Esophagus squamous epithelium (tissue), 5 donors: ENCODE measurements at places on chromosomes 3 and 15.
A peak's percentile ranks its signal among the peaks of the same experiment; 100 is the strongest.

DNA sequence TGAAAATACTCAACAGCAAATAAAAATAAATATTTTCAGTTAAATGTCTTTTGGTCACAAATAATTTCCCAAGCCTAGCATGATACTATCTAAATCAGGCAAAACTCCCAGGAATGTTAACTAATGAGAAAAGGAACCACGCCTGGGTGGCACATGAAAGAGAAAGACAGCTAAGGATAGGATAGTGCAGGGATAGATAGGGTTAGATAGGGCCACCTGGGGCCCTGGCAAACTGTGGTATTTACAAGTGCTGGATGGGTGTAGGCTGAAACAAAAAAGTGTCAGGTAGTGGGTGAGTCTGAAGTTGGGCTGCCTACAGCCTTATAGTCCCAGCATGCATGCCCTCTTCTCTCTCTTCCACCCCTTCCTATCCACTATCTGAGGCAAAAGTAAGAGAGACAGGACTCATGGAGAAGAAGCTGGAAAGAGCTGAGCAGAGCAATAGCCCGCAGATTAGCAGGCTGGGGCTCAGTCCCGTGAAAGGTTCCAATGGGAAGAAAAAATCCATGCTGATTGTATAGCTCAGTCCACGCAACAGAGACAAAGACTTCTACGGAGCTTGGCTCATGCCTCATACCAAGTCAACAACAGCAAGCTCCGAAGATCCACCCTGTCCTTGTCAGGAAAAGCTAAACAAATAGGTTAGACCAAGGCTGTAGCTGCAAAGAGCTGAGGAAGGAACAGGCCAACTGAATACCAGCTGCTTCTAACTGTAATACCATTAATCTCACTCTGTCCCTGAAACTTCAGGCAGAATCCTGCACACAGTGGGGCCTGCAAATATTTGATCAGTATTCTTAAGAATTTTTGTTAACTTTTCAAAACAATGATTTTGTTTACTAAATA, 342.1 kb upstream of the ATP11B start:
- no peak for DNase-seq

DNA sequence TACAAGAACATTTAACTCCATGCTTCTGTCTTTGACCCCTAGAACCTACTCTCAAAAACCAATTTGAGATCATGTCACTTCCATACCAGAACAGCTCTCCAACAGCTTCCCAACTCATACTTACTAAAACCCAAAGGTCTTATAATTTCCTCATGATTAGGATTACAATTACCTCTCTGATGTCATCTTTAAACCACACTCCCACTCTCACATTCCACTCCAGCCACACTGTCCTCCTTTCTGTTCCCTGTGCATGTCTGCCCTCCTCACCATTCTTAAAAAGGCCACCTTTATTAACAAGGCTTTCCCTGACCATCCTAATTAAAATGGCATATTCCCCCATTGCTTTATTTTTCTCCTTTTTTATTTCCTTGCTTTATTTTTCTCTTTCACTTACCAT, 18.9 kb downstream of the PHC3 start:
- no peak for DNase-seq

GRCh38 chr3:188458756-188459155, 304.8 kb downstream of the LPP start:
- no peak for DNase-seq

- no peak for DNase-seq
Observed at GRCh38 chr3:40422861-40423260, 34.3 kb upstream of the RPL14 start.

GRCh38 chr15:78810362-78811123, 721 bp downstream of the ADAMTS7 start:
- no peak for DNase-seq

- DNase-seq, result no peak
Observed at GRCh38 chr3:182698078-182698477, 95.2 kb upstream of the ATP11B start.

GRCh38 chr3:169607949-169608348, 55.6 kb downstream of the MECOM start:
- no peak for DNase-seq

DNA sequence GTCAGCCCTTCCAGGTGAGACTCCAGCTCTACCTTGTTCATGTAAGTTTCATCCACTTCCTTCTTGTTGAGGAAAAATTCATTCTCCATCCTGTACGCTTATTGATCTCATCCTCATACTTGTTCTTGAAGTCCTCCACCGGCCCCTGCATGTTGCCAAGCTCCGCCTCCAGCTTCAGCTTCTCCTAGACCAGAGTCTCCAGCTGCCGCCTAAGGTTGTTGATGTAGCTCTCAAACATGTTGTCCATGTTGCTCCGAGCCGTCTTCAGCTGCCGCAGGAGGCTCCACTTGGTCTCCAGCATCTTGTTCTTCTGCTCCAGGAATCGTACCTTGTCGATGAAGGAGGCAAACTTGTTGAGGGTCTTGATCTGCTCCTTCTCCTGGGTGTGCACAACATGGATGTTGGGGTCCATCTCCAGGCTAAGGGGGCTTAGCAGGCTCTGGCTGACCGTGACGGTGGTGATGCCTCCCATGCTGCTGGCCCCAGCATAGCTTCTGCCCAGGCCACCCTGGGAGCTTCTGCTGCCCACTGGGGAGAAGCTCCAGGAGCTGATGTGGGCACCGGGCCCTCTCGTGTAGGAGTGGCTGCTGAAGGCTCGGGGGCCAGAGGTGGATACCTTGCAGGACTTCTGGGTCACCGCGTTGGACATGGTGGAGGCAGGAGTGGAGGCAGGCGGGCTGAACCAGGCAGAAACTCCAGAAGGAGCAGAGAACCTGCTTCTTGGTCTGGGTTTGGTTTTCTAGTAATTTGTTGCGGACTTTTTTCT, 422.6 kb upstream of the ARPP21 start:
- DNase-seq, result no peak

DNA sequence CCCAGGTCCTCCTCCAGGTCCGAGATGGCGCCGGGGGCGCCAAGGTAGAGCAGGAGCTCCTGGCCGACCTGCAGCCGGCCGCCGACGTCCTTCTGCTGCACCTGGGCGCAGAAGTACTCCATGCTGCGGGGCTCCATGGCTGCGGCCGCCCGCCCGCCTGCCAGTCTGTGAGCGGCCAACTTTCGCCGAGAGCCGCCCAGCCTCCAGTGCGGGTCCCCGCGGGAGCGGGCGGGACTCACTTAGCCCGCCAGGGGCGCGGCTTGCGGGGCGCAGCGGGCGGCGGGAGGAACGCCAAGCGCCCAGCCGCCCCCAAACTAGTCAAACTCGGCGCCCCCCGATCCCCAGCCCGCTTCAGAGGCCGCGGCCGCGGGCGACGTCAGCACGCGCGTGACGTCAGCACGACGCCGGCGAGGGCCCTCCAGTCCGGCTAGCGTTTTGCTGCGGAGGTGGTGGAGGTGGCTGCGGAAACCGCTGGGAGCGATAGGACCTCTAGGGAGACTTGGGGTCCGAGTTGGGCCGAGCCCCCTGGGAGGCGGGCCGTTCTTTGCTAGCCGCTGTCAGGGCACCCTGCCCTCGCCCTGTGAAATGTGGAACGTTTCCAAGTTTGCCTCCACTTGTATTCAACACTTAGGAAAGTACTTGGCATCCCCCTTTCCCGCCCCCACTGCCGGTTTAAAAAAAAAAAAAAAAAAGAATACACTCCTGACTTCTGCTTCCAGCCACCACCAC, at the start of gene CLASP2:
TSS of gene CLASP2 (minus strand) at position 389 of the 729 bp plus-strand sequence. CDS start at position 137, 252 bp downstream.
- peak; percentile 34 for DNase-seq

DNA sequence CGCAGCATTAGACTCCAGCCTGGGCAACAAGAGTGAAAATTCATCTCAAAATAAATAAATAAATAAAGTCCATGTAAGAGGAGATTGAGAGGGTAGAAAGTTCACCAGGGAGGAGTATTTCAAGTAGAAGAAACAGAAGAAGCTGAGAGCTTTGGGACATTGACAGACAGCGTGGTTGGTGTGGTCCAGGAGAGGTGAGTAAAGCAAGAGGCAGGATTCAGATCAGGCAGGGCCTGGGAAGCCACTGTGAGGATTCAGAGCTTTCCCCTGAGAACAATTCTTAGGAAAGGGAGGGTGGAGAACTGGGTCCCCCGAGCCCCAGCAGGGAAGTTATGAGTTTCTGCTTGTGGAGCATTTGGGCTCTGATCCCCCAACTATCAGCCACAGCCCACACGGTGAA, 54.2 kb upstream of the AMOTL2 start:
- DNase-seq, result no peak

GRCh38 chr15:31266712-31267111, 59.9 kb upstream of the KLF13 start:
- no peak for DNase-seq

DNA sequence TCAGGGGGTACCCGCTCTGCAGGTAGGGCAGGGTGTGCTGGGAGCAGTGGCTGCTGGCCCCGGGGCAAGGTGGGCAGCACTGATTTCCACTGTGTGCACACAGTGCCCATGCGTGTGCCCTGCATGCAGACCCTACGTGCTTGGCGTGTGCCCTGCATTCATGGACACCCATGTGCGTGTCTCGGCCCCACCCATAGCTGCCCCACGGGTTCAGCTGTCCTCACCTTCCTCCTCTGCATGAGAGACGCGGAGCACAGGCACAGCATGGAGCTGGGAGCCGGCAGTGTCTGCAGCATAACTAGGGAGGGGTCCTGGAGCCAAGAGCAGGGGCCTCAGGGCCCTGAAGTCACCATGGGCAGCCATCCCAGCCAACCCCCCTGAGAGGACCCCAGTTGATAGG, 1.6 kb upstream of the UCN2 start:
- no peak for DNase-seq

- no peak for DNase-seq
Observed at GRCh38 chr3:30084971-30085403, 521.4 kb upstream of the TGFBR2 start.

DNA sequence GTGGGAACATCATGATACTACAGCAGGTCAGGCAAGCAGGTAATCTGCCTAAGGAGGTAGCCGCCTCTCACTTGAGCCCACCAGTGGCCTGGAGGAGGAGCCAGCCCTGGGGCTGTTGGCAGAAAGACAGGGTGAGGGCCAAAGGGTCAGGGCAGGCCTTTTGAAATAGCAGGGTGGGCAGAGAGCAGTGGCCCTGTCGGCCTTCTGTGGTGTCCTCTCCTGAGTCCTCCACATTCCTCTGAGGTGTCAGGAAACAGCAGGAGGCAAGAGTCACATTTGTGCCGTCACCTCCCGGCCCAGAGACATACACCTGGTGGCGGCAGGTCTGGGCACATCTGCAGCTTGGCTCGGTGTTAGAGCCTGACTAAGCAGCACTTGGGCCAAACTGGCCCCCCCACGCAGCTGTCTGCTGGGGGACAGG, 3.9 kb upstream of the BNC1 start:
- DNase-seq, result no peak

- DNase-seq, result no peak
Observed at GRCh38 chr15:64351265-64351664, 4.7 kb downstream of the CSNK1G1 start.

DNA sequence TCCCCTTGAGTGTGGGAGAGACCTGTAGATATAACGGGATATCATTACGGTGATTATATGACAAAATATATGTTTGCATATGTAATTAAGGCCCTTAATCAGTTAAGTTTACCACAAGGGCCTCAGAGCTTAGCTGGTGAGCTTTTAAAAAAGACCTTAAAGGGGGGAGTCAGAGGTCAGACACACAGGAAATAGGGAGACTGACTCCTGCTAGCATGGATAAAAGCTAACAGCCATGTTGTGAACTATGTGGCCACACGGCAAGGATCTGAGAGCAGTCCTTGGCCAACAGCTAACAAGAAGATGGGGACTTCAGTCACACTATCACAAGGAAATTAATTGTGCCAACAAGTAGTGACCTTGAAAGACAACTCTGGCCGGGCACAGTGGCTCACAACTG, 3.1 kb downstream of the STAG1 start:
- DNase-seq, result no peak

DNA sequence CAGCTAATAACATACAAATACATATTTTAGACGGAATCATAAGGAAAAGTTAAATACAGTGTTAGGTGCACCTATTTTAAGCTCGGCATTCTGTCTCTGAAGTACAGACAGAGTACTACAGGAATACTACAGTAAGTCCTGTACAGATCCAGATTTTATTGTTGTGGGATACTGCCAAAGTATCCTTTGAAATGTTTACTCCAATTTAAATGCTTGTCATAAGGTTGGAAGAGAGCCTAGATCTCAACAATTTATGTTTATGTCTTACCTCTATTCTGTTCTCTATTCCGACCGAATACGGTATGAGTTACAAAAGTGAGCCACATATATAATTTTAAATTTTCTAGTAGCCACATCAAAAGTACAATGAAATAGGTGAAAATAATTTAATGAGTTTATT, 25.3 kb downstream of the PLD1 start:
- no peak for DNase-seq

DNA sequence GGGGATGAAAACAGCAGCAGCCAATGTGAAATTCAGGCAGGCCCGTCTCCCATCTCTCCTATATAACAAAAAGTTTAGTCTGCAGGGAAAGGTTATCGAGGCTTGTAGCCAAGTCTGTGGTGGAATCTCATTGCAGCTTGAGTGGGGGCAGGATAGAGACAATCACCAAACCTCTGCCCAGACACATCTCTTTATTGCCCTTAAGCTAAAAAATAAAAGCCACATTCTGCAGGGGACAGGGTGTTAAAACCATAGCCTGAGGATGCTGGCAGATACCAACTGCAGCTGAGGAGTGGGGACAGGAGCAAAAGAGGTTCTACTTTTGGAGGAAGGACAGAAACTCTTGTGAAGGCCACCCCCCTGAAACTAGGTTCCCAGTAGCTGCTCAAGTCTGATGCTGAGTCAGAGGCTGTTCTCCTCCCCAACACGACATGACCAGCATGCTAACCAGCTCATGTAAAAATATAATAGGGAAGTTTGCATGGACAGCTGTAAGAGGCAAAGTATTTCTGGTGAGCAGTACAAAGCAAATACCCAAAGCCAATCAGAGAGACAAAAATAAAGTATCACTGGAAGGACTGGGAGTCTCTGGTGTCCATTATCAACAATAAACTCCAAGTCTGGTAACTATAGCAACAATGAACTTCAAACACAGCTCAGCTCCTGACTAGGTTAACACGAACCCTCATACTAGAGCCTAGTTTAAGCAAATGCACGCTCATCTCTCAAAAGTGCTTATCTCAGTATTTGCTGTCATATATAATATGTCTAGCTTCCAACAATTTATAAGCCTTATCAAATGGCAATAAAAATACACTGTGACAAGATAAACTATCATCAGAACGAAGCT, 362.2 kb upstream of the SLCO3A1 start:
- DNase-seq, result no peak

DNA sequence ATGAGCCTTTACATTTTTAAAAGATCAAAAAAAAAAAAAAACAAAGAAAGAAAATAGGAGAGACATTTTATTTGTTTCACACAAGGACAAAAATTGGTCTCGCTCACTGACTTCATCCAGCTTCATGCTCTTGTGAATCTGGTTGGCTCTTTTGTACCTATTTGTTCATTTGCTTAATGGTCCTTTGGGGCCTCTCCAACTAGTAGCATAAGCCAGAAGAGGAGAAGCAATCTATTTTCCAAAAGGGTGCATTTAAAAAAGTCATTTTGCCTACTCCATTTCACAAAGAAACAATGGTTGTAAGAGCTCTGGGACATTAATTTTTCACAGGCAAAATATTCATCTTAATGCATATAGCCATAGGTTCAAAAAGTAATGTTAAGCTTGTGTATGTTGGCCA, 168.3 kb upstream of the ADAMTS9 start:
- DNase-seq, result no peak

DNA sequence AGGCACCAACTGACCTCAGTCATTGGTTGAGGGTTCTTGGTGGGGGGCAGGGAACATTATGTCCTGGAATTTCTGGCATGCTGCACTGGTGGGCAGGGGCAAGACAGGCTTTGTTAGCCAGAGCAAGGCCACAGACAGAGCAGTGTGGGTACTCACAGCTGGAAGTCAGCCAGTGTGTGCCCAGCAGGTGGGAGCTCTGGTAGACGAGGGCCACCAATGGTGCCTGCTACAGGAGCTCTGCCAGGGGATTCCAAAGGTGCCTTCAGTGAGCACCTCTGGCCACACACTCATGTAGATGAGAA, 31.3 kb downstream of the CYP8B1 start:
- no peak for DNase-seq
